ENCODE measurements at places on chromosomes 3 and 15.
A peak's percentile ranks its signal among the peaks of the same experiment; 100 is the strongest.

DNA sequence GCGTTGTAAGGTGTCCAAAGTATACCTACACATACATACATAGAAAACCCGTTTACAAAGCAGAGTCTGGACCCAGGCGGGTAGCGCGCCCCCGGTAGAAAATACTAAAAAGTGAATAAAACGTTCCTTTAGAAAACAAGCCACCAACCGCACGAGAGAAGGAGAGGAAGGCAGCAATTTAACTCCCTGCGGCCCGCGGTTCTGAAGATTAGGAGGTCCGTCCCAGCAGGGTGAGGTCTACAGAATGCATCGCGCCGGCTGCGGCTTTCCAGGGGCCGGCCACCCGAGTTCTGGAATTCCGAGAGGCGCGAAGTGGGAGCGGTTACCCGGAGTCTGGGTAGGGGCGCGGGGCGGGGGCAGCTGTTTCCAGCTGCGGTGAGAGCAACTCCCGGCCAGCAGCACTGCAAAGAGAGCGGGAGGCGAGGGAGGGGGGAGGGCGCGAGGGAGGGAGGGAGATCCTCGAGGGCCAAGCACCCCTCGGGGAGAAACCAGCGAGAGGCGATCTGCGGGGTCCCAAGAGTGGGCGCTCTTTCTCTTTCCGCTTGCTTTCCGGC, 318.6 kb downstream of the FGF12 start:
- DNase-seq, result no peak

DNA sequence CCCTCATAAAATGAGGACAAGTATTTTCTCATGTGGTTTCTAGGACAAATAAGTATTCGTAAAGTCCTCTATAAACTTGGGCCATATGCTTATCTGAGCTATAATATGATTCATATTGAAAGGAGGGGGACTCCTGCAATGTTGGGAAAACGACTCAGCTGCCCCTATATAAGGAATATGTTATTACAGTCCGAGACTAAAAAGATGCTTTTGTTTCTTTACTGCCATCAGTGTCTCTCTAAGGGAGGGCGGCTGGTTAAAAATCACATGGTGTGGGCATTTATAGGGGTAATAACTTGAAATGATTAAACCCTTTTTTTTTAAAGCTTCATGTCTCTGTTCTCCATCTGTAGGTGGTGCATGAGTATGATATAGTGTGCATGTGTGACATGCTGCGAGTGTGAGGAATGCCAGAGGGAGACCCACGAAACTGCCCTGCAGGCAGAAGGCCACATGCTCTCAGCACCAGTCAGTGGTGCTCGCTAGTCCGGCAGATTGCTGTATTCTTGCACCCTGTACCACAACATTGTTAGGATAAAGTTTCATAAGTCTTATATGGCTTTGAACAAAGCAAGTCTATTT, 256.0 kb upstream of the CTDSPL start:
- no peak for DNase-seq

- no peak for DNase-seq
These were observed 93.9 kb downstream of the CPN2 start for GRCh38 chr3:194257151-194257621.

GRCh38 chr3:117671722-117672318, 962.2 kb downstream of the TUSC7 start:
- peak; percentile 61 for DNase-seq

DNA sequence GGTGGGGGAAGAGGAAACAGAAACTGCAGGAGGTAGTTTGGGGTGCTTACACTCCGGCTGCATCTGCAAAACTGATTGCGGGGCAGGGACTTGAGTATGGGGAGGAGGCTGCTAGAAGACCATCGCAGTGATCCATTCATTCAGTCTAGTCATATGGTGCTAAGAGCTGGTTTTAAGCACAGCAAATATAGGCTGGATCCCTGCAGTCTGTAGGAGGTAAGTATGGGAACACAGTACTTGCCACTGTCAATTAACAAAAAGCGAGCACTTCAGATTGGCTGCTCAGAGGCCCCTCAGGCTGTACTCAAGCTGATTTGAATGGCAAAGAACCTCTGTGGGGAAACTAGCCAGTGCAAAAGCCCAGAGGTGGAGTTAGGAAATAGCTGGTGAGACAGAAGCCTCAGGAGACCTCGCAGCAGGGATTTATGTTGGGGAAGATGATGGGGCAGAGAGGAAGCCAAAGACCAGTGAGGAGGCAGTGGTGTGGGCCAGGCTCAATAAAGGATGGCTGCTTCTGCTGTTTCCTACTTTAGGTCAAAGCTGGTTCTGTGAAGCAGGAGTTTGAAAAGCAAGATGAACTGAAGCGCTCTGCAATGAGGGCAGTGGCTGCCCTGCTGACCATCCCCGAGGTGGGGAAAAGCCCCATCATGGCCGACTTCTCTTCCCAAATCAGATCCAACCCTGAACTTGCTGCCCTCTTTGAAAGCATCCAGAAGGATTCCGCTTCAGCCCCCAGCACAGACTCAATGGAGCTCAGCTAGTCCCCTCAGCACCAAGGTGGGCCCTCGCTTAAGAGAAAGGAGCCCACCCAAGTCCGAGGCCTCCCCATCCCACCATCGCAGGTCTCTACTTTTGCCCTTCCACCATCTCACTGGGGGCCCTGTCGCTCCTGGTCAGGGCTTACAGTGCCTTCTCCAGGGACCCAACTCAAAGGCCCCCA, 7.9 kb downstream of the RPL32 start:
- DNase-seq, result no peak

DNA sequence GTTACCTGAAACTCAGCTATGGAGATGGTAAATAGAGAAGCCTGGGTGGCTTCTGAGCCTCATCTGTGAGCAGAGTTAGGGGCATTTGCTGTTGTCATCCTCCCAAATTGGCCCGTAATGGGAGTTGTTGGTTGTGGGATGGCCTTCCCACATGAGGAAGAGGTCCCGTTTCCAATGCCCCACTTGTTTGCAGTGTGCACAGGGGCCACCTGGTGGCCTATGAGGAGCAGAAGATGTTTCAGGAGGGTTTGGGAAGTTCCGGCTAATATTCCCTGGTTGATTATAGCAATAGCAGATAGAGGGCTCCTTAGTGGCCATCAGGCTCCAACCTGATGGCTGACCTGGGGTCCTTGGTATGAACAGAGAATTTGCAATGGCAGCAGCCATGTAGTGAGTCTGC, 1546.5 kb downstream of the OTOL1 start:
- DNase-seq, result no peak

DNA sequence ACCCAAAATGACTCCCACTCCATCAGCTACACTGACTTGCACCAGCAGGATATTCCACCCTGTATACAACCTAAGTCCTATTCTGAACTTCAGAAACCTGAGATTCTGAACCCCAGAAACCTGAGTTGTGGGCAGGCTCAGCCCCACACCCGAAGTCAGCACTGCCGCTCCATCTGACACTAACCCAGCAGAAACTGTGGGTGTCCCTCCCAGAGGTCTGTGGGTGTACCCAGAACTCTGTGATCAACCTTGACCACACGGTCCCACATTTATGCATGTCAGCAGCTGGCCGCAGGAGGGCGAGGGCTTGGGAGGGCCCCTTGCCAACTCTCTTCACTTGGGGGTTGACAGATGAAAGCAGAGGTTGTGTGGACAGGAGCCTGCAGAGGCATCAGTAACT, 9.3 kb downstream of the OXTR start:
- no peak for DNase-seq

DNA sequence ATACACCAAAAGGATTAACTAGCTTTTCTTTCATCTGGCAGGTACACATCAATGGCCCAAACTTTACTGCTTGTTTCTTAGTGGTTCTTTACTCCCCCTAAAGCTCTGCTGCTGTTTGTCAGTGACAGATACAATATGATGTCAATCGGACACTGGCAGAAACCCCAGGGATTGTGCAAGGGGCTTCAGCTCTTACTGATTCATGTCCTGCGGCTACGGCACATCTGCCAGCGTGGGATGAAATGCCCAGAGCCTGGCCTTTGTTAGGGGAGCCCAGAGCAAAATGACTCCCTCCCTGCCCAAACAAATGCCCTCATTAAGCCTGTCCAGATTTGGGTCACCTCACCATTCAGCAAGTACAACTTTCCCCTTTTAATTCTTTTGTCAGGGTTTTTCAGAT, 28.3 kb downstream of the SRP14 start:
- DNase-seq, result no peak
